Stimulated activated CD4-positive, alpha-beta T cell treated with anti-CD3 and anti-CD28 coated beads, Interleukin-2, amount 100 ng/mL, for 24 hours (primary cell): ENCODE measurements at places on chromosomes 2 and 18.

GRCh38 chr2:229900012-229900411 is 21.8 kb downstream of the TRIP12 start:
- DNase-seq, result no peak

DNA sequence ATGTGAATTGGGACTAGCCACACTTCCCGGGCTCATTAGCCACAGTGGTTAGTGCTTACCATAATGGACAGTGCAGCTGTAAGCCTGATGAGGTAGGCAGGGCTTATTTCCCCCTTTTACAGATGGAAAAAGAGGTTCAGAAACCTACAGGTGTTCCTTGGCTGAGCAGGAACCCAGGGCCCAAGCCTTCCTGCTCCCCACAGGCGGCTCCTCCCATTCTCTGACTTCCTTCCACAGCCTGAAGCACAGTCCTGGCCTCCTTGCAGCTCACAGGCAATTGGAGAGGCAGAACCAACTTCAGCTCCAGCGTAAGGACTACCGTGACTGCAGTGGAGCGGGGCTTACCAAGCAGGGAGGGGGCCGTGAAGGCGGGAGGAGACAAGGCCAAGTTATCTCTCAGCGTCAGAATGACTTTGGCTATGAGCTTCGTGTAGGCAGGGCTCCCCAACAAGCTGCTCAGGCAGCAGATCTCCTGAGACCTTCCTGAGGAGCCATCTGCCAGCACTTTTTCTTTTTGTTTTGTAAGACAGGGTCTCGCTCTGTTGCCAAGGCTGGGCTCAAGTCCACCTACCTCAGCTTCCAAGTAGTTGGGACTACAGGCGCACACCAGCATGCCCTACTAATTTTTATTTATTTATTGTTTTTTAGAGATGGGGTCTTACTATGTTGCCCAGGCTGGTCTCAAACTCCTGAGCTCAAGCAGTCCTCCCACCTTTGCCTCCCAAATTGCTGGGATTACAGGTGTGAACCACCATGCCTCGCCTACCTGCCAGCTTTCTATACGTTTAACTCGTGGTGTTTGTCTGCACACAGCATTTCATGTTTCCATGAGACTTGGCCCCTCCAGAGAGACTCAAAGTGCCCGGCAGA is 34.2 kb upstream of the NT5DC4 start:
- DNase-seq, result no peak

DNA sequence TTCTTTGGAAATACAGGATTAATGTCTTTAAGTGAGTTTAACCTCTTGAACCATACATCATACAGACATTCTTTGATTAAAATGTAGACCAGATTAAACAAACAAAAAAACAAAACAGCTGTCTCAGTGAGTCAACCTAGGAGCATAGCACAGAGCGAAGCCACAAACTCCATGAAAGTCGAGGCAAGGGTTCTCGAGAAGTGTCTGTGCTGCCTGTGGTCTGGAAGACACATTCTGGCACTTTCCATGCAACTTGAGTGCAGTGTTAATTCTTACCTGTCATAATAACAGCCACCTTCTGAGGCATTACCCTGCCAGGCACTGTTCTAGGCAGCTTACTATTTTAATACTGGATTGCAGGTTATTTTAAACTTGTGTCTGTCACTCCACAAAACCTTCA is 435.5 kb upstream of the MMADHC start:
- DNase-seq, result peak; percentile 0

GRCh38 chr2:159146996-159147666 is 139.4 kb downstream of the WDSUB1 start:
- DNase-seq, result peak; percentile 9

GRCh38 chr2:17538844-17539554 is 1.5 kb upstream of the VSNL1 start:
- DNase-seq, result peak; percentile 3

GRCh38 chr2:66189553-66189952 is 245.4 kb upstream of the MEIS1 start:
- no peak for DNase-seq

GRCh38 chr2:25972049-25972823 is 10.1 kb downstream of the KIF3C start:
- no peak for DNase-seq

DNA sequence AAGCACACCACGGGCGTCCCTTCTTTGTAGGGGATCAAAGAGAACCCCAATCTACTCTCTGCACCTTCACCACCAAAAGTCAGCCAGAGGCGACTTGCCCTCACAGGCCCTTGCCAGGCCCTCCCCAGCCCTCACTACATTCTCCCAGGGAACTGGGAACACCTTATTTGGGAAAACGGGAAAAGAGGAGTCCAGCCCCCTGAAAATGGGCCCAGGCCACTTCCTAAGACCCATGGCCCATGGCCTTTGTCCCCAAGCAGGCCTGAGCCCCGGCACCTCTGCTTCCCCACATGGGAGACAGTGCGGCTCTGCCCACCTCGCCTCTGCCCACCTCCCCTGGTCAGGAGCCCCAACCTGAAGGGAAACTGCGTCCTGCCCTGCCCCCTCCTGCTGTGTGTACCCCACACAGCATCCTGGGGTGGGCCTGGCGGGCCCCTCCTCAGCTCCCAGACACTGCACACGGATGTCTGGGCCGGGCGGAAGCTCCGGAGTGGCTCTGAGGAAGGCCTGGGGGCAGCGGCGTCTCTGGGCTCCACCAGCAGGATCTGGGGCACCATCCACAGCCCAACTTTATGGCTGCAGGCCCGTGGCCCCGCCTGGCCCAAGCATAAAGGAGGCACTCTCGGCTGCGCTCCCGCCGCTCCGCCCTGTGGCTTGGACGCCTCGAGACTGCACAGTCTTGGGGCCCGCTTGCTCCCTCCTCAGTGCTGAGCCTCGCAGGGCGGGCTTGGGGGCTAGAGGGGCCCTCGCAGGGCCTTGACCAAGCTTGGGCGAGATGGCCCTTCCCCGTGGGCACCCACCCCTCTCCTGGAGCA is 70.3 kb upstream of the GPC1 start:
- no peak for DNase-seq

DNA sequence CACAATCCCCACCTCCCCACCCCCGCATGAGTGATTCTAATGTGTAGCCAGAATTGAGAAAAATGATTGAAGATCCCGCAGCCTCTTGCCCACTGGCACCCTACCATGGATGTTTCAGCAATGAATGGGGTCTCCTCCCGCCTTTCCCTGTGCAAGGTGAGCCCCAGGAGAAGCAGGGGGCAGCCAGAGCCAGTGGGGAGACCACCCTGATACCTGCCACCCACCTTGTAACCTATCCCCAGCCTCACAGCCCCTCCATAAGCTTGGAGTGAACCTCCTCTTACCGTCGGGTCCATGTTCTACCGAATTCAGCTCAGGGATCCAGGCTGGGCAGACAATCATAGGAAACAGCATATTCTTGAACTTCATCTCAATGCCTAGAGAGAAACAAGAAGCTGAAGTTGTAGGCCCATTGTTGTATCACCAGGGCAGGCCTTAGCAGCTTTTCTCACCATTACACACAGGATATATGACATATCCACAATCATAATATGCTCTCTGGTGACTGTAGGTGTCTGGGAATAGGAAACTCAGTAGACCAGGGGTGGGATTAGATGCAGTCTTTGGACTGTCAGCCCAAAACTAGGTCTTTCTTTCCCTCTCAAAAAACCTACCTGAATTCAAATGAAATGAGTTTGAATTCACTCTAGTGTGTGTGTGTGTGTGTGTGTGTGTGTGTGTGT is 30.9 kb downstream of the XDH start:
- no peak for DNase-seq

DNA sequence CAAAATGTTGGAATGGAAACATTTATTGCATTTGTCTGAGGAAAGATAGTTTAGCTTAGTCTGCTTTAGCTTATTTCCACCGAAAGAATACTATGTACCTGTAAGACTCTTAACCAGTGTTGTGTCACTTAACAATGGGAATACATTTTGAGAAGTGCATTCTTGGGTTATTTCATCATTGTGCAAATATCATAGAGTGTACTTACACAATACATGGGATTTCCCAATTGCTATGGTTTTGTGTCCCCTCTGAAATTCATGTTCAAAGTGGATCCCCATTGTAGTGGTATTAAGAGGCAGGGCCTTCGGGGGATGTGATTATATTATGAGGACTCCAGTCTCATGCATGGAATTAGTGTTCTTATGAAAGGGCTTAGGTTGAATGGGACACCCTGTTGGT is 249.4 kb upstream of the UBE2E3 start:
- no peak for DNase-seq

GRCh38 chr2:235541838-235542549 is 48.2 kb downstream of the AGAP1 start:
- DNase-seq, result no peak

DNA sequence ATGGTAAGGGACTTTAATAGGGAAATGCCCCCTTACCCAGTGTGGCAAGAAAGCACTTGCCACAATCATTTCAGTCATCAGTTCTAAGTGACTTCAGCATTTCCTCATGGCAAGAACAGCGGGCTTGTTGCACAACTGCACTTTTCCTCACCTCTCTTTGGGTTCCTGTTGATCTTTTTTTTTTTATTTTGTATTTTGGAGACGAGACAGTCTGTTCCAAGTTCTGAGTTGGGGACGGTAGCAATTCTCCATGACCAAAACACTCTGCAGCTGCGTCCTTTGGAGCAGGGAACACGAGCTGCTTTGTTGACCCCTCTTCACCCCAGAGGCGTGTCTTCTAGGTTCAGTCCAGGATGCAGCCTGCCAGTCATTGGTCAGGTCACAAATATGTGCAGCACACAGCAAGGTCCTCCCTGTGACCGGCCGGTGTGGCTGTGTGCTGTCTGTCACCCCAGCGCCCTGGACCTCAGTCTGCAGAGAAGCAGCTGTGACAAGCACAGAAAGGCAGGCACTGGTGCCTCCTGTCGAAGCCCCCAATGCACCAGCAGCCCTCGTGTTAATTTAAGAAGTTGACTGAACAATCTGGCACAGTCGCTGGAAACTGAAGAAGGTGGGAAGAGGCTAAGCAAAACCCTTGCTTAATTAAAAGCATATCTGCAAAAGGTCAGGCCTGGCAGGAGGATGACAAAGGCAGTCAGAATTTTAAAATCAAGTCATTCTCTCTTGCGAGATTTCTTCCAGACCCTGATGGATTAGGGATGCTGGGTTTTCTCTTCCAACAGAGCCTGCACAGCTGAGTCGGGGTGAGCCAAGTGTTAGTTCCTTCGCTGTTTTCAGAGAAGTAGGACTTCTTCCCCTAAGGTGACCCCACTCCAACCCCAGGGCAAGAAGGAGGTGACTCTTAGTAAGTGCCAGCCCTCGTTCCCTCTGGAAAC is 96.7 kb upstream of the COPS8 start:
- DNase-seq, result no peak
